Mucosa of gallbladder (tissue), 1 donor: ENCODE measurements at places on chromosomes 11 and 22. TPM values are rescaled to one million over a fixed set of nuclear protein-coding genes. Genes with fewer than 3 reads are reported as not detected.

DNA sequence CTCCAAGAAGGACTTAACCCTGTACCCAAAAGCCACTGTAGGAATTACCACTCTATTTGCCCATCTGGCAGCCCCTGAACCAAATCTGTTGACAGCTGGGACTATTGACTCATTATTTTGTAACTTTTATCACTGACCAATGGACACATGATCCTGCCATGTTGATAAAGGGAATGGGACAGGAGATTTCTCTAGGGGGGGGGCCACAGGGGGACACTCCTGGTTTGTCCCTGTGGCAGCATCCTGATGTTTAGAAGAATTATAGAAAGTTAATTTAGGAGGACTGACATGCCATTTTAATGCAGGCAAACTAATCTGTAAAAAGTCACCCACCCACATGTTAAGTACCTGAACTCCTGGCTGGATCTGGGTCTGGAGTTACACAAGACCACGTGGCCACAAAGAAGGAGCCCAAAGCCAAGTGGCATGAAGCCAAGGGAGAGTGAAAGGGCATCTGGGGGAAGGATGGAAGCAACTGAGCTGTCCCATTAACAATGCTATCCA, 558.1 kb downstream of the ETS1 start:
- DNase-seq: no peak

GRCh38 chr11:133782116-133782725, 63.1 kb downstream of the SPATA19 start:
- no peak for DNase-seq

DNA sequence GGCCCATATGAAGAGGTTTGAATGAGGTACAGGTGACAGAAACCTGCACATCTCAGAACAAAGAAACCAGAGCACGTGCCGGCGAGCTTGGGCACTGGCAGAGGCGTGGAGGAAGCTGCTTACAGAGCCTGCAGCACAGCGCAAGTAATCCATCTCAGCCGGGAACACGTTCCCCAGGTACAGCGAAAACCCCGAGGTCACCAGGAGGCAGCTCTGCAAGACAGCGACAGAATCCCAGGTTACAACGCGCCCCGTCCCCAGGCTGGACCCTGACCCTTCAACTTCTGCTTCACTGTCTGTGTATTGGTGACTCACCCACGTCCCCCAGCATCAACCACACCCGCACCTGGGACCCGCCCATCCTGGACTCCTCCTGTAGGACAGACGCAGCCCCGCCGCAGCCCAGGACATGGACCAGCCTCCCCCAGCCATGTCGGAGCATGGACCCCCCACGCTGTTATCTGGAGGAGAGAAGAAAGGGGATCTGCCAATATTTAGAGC, 2.2 kb downstream of the MLC1 start:
- DNase-seq: no peak

DNA sequence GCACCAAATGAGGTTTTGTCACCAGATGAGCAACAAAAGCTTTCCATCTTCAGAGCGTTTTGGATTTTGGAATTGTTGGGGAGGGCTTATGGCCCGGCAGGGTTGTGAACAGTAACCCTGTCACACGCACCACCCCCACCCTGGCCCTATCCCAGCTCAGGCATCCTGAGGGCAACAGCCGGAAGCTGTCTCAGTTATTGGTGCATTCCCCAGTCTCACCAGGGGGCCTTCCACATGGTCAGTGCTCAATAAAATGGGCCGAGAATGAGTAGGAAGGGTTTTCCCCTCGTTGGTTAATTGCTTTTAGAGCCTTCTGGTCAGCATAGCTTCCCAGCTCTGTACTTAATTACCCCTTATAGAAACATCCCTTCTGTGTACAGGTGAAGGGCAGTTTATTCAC, 46.0 kb downstream of the LRP5 start:
- no peak for DNase-seq

KRTAP5-10 gene
- not detected for total RNA-seq

HBD gene
- 0.72 TPM for total RNA-seq

OMP gene
- 10.4 TPM for total RNA-seq

DCHS1 gene
- 25.1 TPM for total RNA-seq

NAALAD2 gene
- 0.95 TPM for total RNA-seq
